ENCODE measurements at places on chromosomes 6 and 20. TPM values are rescaled to one million over a fixed set of nuclear protein-coding genes. Genes with fewer than 3 reads are reported as not detected.

DNA sequence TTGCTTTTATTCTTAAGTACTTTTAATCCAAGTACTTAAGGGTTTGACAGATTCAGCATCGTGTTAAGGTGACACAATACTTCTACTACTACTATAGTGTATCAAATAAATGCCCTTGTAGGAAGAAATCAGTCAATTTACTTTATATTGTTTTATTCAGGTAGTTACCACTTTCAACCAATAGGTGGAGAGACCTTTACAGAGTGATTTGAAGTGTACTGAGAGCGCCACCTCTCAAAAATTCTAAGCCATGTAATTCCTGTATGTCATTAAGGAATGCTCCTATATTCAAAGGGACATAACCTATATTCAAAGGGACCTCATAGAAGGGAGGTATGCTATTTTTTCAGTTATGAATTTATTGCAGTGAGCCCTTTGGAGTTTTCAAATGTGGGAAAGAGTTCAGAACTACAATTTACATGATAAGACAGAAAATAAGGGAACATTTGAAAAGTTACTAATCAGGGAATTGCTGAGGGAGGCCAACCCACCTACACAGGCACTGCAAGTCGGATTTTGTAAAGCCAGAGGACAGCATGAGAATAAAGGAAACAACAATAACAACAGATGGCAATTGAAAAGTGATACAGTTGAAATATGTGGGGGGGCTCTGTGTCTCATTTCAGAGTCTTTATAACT lies 955.6 kb downstream of the TBC1D32 start:
- peak; percentile 32 for DNase-seq

DNA sequence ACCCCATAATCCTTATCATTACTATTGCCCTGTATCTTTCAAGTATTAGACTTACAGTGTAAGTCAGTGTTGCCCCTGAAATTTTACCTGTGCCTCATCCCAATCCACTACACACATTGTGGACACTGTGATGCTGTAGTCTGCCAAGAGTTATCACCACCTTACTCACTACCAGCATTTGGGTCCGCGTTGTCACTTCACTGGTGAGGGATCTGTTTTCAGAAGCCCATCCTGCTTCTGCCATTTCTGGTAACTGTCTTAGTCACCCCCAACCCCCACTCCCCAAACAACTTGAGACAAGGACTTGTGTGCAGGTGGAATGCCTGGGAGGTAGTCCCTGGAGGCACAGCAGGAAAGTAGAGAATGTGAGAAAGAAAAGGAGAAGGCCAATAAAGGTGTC lies 6.0 kb upstream of the RAB44 start:
- DNase-seq, result no peak

- no peak for DNase-seq
Observed at GRCh38 chr20:51667002-51667408, 101.2 kb downstream of the ATP9A start.

GRCh38 chr20:18101125-18101810 lies 36.4 kb upstream of the KAT14 start:
- DNase-seq, result no peak

DNA sequence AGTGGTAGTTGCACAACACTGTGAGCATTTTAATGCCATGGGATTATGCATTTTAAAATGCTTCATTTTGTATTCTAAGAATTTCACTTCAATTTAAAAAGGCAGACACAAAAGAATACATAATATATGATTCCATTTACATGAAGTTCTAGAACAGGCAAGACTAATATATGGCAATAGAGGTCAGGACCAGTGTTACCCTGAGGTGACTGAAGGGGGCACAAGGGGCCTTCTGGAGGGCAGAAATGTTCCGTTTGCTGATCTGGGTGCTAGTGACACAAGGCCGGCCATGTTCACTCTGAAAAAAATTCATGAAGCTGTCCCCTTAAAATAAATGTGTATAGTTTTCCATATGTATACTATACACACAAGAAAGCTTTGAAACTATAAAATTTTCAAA lies 28.5 kb downstream of the TASP1 start:
- no peak for DNase-seq

- DNase-seq, result peak; percentile 56
Observed at GRCh38 chr20:47220161-47220582, 136.3 kb downstream of the ZMYND8 start.

DNA sequence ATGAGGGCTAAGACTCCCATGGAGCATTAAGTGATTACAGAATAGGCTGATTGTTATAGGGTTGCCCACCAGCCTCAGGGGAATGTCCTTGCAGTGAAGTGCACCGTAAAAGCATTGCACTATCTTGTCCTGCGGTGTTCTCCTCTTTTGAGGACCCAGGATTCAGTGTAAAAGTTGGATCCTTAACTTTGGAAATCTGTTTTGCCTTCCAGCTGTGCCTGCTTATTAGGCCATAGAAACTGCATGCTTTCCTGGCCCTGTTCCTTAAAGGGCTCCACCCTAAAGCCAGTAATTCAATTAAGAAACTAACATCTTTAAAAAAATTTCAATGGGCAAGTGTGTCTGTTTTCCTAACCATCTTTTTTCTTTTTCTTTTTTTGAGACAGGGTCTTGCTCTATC lies 25.4 kb upstream of the NOTCH4 start:
- no peak for DNase-seq

DNA sequence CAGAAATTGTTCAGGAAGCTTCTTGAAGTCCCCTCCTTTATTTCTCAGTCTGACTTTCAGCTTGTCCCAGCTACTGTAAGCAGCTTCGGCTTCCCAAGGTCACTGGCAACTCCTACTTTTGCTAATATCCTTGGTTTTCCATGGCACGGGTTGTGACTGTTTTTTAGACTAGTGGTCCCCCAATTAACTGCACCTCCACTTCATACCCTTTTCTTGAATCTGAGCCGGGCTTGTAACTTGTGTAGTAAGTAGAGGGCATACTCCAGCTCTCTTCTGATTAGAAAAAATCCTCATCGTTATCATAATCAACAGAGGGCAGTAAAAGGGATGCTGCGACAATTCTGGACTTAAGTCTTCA lies 162.3 kb upstream of the TNFAIP3 start:
- DNase-seq, result no peak

- DNase-seq, result no peak
Observed at GRCh38 chr20:49115564-49115963, 69.5 kb downstream of the CSE1L start.

DNA sequence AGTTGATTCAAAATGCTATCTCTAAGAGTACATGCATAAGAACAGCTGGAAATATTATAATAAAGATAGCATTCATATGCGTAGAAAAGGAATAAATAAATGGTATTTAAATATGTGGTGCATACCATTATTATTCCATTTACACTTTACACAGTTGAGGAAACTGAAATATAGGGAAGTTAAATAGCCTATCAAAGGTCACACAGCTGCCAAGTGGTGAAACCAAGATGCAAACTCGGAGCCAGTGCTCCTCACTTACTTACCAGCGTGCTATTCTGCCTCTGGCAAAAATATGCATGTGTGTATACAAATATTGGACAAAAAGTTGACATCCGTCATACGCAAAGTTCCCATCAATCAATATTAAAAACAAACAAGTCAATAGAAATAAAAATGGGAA lies 22.3 kb upstream of the ANKEF1 start:
- DNase-seq, result no peak

DNA sequence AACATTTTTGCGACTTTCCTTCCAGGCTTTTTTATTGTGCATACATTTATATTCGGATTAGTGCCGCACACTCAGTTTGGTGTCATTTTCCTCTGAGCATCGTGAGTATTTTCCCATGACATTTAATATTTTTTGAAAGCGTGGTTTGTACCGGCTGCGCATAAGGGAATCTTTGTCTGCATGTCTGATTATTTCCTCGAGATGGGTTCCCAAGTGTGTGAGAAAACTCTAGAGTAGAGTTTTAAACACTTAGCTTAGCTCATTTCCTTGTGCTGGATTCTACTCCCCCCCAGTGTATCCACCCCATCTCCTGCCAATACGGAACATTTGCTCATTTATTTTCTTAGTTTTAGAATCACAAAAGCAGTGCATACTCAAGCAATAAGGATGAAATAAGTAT lies 94.3 kb downstream of the CDC5L start:
- DNase-seq, result peak; percentile 26

- DNase-seq, result peak; percentile 69
Observed at GRCh38 chr6:85498596-85499258, 48.8 kb downstream of the NT5E start.

DNA sequence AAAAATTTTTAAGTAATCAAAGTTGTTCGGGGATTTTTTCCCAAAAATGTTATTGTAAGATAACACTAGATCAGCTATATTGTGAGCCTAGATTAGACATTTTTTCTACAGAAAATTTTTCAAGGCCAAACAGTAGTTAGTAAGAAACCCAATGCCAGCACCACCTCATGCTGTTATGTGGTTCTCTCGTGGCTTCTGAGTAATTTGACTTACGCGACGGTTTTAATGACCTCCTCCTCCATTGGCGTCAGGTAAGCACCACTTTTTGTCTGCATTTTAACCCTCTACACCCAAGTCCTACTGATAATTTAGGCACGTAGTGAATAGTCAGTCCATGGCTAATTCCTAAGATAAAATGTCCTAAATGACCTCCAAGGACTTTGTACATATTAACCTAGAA lies 9.7 kb downstream of the RPS6KA2 start:
- no peak for DNase-seq

GRCh38 chr6:169289619-169290339 lies 36.1 kb upstream of the THBS2 start:
- peak; percentile 92 for DNase-seq

DNA sequence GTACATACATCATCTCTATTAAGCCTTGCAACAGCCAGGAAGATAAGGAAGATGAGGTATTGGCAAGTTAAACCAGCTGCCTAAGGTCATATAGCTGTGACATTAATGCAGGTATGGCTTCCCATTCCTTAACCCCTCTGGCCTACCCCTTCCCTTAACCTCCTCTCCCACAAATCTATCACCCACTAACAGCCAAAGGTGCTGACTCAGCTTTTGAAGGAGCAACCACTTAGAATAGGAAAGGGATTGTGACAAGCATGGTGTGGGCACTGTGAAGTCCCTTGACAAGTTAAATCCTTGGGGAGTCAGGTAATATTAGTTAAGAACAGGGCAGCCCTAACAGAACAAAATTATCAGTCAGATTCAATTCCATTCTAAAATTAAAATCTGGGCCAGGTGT lies 5.4 kb upstream of the SH3BGRL2 start:
- no peak for DNase-seq

- DNase-seq, result peak; percentile 89
Observed at GRCh38 chr6:107965746-107966145, 7.7 kb upstream of the SEC63 start.

- peak; percentile 44 for DNase-seq
Observed at GRCh38 chr6:163405412-163406309, 8.9 kb upstream of the QKI start.

DNA sequence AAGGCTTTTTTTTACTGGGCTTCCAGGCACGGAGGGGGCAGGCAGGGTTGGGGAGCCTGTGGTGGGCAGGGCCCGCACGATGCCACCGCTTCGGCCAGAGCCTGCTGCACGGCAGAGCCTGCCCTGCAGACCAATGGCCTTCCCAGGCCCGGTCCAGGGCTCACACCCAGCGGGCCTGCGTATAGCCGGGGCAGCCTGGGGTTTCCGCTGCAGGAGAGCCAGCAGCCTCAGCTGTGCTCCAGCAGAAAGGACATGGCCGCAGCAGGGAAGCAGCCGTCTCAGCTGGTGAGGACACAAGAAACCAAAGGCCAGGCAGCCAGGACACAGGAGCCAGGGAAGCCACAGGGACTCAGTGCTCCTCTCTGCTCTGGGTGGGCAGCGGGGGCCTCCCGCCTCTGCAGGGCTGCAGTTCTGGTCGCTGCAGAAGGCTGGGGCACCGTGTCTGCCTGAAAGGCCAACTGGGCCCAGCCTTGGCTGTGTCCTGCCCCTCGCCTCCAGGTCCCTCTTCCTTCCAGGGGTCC lies 90.6 kb downstream of the TTLL2 start:
- DNase-seq, result no peak

DNA sequence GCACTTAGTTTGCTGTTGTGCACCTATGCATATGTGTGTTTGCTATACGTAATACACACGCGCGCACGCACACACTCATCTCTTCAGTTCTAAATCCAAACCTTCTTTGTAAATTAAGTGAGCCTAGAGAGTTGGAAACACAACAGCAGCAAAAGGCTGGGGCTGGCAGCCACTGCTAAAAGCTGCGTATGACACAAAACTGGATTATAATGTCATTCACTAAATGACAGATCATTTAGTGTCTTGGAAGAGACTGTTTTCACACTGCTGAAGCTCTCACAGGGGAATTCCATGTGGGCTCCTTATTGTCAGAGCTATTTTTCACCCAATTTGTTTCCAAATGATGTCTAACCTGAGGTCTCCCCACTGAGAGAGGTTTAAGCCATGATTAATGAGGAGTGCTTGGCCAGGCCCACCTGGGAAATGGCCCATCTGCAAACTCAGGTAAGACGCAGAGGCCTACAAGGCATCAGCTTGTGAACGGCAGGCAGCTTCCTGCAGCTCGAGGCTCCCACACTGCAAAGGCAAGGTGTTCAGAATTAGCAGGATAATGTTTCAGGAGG lies 94.2 kb downstream of the OLIG3 start:
- DNase-seq, result no peak

GRCh38 chr20:49853640-49854039 lies 41.0 kb downstream of the SLC9A8 start:
- peak; percentile 89 for DNase-seq

- DNase-seq, result no peak
Observed at GRCh38 chr6:149007846-149008245, 261.0 kb downstream of the UST start.

GRCh38 chr20:44008806-44009678 lies 94.4 kb downstream of the TOX2 start:
- DNase-seq, result peak; percentile 49

GRCh38 chr6:150719099-150719766 lies 119.5 kb downstream of the PLEKHG1 start:
- DNase-seq, result no peak

DNA sequence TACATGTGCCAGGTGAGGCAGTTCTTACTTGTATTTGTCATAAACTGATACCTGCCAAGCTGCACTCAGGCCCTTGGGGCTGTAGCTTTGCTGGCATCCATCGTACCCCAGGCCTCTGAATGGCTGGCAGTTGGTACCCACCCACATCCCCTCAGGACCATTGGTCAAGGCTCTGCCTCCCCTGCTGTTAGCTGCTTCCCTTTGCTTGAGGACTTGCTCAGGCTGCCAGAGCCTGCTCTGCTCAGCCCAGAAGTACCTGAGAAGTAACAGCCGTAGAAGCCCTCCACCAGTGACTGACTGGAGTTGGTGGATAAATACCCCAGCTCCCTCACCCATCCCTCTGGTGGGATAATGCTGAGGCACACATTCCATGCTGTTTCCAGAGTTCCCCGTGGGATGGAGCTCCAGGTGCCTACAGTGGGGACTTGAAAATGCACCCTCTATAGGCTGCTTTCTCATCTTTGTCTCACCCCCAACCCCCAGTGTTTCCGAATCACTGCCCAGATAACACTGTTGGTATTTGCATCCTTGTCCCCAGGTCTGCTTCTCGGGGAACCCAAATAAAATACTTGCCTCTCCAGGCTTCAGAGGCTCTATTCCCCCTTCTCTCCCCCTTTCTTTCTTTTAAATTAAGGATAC lies 7.3 kb downstream of the EBF4 start:
- no peak for DNase-seq

SNAP25 gene
- 31.3 TPM for total RNA-seq

FRK gene
- total RNA-seq, result 1.8 TPM

AARS2 gene
- total RNA-seq, result 7.1 TPM

C2 gene
- not detected for total RNA-seq

UTRN gene
- total RNA-seq, result 54.3 TPM

SYNCRIP gene
- total RNA-seq, result 80.5 TPM

HLA-DQA1 gene
- not detected for total RNA-seq

CCDC170 gene
- not detected for total RNA-seq

KCNK15 gene
- total RNA-seq, result not detected

TOP1 gene
- 18.5 TPM for total RNA-seq

SLC22A7 gene
- total RNA-seq, result not detected

ZBP1 gene
- total RNA-seq, result not detected

TBXT gene
- not detected for total RNA-seq

SLC35F1 gene
- 0.84 TPM for total RNA-seq
